ENCODE measurements at places on chromosomes 2 and 18.

- H3K4me3 ChIP-seq: peak overlapping the region; percentile 8
- no peak overlapping the region for H3K27ac ChIP-seq
These were observed 60.7 kb upstream of the KIF5C start for GRCh38 chr2:148814143-148814859.

DNA sequence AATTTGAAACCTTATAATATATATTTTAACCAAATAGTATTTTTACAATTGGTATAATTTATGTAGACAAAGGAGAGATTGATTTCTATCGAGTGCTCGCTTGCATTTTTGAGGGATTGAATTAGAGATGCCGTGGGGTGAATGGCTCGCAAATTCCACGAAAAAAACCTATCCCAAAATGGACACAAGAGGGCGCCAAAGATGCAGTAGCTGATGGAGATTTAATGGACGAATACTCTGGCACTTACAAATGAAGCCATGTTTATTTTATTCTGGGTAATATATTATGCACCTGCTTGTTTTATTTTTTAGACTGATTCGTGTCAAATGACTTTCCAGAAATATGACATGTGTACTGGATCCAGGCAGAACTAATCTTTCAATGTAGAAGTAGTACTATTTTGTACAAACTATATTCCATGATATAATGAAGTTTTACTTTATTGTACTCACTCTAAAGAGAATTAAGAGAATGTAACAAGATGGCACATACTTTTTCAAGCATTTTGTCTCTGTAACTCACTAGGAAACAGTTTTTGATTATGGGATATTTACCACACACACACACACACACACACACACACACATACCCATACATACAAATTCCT is 505.4 kb downstream of the PLCL1 start:
- H3K36me3 ChIP-seq: no peaks in the 10 kb centered on the region
- no peak overlapping the region for H3K4me3 ChIP-seq
- no peak overlapping the region for H3K27ac ChIP-seq
- no peaks in the 10 kb centered on the region for H3K4me1 ChIP-seq

DNA sequence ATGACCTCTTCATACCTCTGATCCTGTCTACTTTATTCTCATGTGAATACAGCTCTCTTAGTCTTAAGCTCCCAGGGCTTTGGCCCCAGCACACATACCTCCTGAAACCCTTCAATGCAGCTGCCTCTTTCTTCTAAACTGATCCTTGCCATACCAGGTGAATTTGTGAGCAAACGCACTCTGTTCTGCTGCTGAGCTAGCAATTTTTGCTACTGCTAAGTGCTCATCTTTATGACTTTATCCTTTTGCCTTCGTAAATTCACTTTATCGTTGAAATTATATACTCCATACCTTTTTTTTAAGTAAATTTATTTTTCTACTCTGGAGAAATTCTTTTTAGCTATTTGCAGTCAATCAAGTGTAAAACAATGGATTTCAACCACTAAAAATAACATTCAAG is 287.7 kb downstream of the CMPK2 start:
- no peaks in the 10 kb centered on the region for H3K4me1 ChIP-seq
- DNase-seq: no peak
- no peaks in the 10 kb centered on the region for H3K27me3 ChIP-seq
- H3K4me3 ChIP-seq: no peak overlapping the region
- no peaks in the 10 kb centered on the region for H3K36me3 ChIP-seq

GRCh38 chr2:47360927-47361326 is 42.0 kb upstream of the MSH2 start:
- no peaks in the 10 kb centered on the region for H3K4me1 ChIP-seq
- no peaks in the 10 kb centered on the region for H3K27me3 ChIP-seq
- no peak for DNase-seq
- H3K27ac ChIP-seq: no peak overlapping the region

GRCh38 chr2:100321179-100321865 is 979 bp downstream of the LONRF2 start:
- H3K4me1 ChIP-seq: peaks cover 19% of the 10 kb centered on the region
- H3K27me3 ChIP-seq: no peaks in the 10 kb centered on the region
- peak overlapping the region; percentile 56 for H3K4me3 ChIP-seq
- no peak for DNase-seq
- no peaks in the 10 kb centered on the region for H3K36me3 ChIP-seq

DNA sequence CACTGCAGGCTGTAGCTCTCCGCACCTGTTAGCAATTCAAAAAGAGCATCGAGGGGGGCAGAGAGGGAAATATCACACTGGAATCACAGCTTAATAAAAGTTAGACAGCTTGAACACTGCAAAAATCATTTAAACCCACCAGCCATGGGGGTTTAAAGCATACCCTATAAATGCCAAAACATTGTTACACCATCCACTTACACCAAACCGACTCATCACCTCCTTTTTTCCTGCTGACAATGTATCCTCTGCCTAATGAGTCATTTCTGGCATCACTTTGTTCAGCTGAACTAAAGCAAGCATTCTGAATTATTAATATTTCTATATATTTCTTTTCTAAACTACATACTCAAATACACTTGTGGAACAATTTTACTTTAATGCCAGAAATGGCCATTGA is 21.6 kb downstream of the MC4R start:
- no peak overlapping the region for H3K4me3 ChIP-seq
- no peak overlapping the region for H3K27ac ChIP-seq
- H3K4me1 ChIP-seq: no peaks in the 10 kb centered on the region
- H3K27me3 ChIP-seq: no peaks in the 10 kb centered on the region
- DNase-seq: no peak
- no peaks in the 10 kb centered on the region for H3K36me3 ChIP-seq

DNA sequence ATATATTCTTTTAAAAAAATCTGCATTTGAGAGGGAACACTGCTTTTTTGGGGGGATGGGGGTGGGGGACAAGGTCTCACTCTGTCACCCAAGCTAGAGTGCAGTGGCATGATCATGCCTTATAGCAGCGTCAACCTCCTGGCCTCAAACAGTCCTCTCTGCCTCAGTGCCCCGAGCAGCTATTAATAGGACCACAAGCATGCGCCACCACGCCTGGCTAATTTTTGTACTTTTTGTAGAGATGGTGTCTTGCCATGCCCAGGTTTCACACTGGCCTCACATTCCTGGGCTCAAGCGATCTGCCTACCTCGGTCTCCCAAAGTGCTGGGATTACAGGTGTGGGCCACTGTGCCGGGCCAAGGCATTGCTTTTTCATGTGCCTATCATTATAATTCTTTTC is 154.2 kb downstream of the ATAD2B start:
- DNase-seq: no peak
- no peaks in the 10 kb centered on the region for H3K4me1 ChIP-seq
- no peak overlapping the region for H3K4me3 ChIP-seq
- H3K27me3 ChIP-seq: no peaks in the 10 kb centered on the region
- H3K27ac ChIP-seq: no peak overlapping the region

- no peaks in the 10 kb centered on the region for H3K4me1 ChIP-seq
- no peaks in the 10 kb centered on the region for H3K27me3 ChIP-seq
- no peaks in the 10 kb centered on the region for H3K36me3 ChIP-seq
- peak; percentile 25 for DNase-seq
- no peak overlapping the region for H3K27ac ChIP-seq
- H3K4me3 ChIP-seq: no peak overlapping the region
These were observed 396.8 kb downstream of the NCKAP5 start for GRCh38 chr2:133171393-133172004.

DNA sequence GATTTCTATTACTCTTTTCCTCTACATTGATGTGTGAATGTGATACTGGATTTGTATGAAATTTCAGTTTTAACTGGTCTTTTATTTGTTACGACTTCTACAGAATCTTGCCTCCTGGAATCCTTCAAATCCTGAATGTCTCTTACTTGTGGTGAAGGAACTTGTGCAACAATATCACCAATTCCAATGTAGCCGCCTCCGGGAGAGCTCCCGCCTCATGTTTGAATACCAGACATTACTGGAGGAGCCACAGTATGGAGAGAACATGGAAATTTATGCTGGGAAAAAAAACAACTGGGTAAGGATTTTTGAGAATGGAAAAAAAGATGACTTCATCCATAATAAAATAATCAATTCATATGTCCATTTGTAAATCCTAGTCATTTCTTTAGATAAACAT is 134.6 kb downstream of the BABAM2 start:
- peaks cover 4% of the 10 kb centered on the region for H3K36me3 ChIP-seq
- DNase-seq: no peak
- H3K27ac ChIP-seq: no peak overlapping the region

GRCh38 chr2:183390109-183390508 is 265.9 kb downstream of the NUP35 start:
- H3K4me3 ChIP-seq: no peak overlapping the region
- H3K27ac ChIP-seq: no peak overlapping the region
- H3K27me3 ChIP-seq: no peaks in the 10 kb centered on the region
- no peaks in the 10 kb centered on the region for H3K36me3 ChIP-seq
- DNase-seq: no peak

DNA sequence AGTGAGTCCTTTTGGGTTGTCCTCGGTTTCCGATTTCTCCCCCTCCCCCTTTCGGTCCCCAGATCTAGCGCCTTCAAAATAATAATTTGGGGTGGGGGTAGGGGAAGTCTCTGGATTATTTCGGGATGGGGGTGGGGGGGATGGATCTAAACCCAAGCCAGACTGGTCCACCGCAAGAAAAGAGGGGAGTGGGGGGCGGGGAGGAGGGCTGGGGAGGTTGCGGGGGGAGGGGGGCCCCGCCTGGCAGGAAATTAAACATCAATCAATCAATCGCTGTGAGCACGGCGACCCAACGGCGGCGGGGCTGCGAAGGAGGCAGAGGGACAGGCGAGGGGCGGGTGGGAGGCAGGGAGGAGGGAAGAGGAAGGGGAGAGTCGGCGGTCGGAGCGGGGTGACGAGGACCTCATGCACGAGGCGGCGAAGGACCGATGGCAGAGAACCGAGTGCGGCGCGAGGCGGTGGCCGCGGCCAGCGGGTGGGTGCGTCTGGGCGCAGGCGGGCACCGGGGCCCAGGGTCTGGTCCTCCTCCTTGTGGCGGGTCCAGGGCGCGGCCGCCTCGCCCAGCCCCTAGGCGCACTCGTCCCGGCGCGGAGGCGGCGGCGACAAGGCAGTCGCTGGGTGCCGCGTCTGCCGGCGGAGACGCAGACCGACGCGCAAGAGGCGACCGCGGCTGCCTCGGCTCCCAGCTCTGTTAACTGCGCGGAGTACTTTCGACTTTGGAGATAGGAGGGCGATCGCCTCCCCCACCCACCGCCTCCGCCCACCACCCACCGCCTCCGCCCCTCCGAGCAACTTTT is 468 bp upstream of the SATB2 start:
- H3K27ac ChIP-seq: peak overlapping the region; percentile 80
- no peaks in the 10 kb centered on the region for H3K27me3 ChIP-seq
- H3K36me3 ChIP-seq: no peaks in the 10 kb centered on the region
- H3K4me3 ChIP-seq: peak overlapping the region; percentile 89

- H3K4me3 ChIP-seq: no peak overlapping the region
- H3K4me1 ChIP-seq: peaks cover 23% of the 10 kb centered on the region
- no peak for DNase-seq
- no peaks in the 10 kb centered on the region for H3K27me3 ChIP-seq
- peak overlapping the region; percentile 58 for H3K27ac ChIP-seq
These were observed 17.5 kb downstream of the TGOLN2 start for GRCh38 chr2:85310330-85310729.

- H3K36me3 ChIP-seq: no peaks in the 10 kb centered on the region
- H3K4me3 ChIP-seq: no peak overlapping the region
- H3K4me1 ChIP-seq: no peaks in the 10 kb centered on the region
- H3K27me3 ChIP-seq: no peaks in the 10 kb centered on the region
These were observed 459.9 kb downstream of the PIK3C3 start for GRCh38 chr18:42414756-42415454.

DNA sequence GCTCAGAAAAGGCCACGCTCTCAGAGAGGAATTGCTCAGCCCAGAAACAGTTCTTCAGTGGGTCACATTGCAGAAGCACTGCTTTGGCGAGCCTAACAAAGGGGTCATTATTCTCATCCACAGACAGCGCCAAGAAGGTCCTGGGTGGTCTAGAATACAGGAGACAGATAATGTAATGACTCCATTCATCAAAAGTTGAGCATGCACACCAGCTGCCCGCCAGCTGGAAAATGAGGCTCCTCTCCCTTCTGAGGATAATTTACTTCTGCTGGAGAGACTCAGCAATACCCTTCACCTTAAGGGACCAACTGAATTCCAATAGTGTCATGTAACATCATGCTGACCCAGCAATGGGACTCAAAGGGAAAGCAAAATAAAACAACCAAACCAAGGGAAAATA is 79.9 kb downstream of the TRIB2 start:
- DNase-seq: no peak
- peaks cover 5% of the 10 kb centered on the region for H3K4me1 ChIP-seq
- H3K4me3 ChIP-seq: no peak overlapping the region
- H3K27ac ChIP-seq: no peak overlapping the region
- H3K36me3 ChIP-seq: no peaks in the 10 kb centered on the region
- no peaks in the 10 kb centered on the region for H3K27me3 ChIP-seq

- no peaks in the 10 kb centered on the region for H3K36me3 ChIP-seq
- no peaks in the 10 kb centered on the region for H3K27me3 ChIP-seq
- no peak overlapping the region for H3K4me3 ChIP-seq
- DNase-seq: no peak
- H3K4me1 ChIP-seq: peaks cover 49% of the 10 kb centered on the region
These were observed 6.5 kb downstream of the EFEMP1 start for GRCh38 chr2:55917117-55917516.

DNA sequence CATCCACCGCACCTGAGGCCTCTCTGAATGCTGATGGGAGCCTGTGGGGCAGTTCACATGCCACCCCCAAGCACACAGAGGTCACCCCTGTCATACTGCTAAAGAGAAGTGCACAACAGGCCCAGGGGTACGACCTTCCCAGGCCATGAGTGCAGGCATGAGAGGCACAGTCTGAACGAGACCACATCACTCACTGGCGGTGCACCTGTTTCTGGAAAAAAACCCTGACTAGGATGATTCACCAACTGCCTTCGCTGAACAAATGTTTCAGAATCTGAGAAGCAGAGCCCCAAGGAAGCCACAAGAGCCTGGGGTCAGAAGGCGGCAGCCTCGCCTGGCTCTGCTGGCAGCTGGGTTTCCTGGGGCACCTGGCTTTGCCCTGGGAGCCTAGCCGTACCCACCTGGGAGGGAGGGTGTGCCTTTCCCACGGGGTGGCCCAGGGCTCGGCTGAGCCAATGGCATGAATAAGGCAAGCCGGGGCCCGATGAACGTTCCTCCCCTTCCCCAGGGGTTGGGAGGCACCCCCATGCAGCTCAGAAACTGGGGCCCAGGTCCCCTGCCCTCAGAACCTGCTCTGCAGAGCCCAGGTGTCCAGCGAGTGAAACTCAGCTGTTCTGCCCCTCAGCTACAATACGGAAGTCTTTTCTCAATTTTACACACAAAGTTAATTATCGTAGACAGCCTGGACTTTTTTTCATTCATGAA is 73.8 kb downstream of the HDAC4 start:
- peak overlapping the region; percentile 85 for H3K27ac ChIP-seq
- H3K27me3 ChIP-seq: no peaks in the 10 kb centered on the region
- no peak overlapping the region for H3K4me3 ChIP-seq
- H3K4me1 ChIP-seq: peaks cover 66% of the 10 kb centered on the region
- peak; percentile 91 for DNase-seq
- no peaks in the 10 kb centered on the region for H3K36me3 ChIP-seq

- H3K36me3 ChIP-seq: no peaks in the 10 kb centered on the region
- H3K4me3 ChIP-seq: no peak overlapping the region
- H3K27me3 ChIP-seq: no peaks in the 10 kb centered on the region
These were observed 27.2 kb upstream of the ACYP2 start for GRCh38 chr2:54088191-54088634.

- H3K36me3 ChIP-seq: no peaks in the 10 kb centered on the region
- no peak overlapping the region for H3K27ac ChIP-seq
- no peak for DNase-seq
- H3K27me3 ChIP-seq: no peaks in the 10 kb centered on the region
These were observed 106.6 kb upstream of the ID2 start for GRCh38 chr2:8575038-8575833.

Data from vagina (tissue), 2 donors.